Left lobe of liver (tissue), 2 donors: ENCODE measurements at places on chromosomes 11 and 22. TPM values are rescaled to one million over a fixed set of nuclear protein-coding genes. Genes with fewer than 3 reads are reported as not detected.
A peak's percentile ranks its signal among the peaks of the same experiment; 100 is the strongest.

The TIMP3 gene
- 26.7 TPM for total RNA-seq

The MTNR1B gene
- total RNA-seq = not detected

The OR8D4 gene
- total RNA-seq = not detected

The CNTF gene
- 0.50 TPM for total RNA-seq

- DNase-seq = no peak
Observed at GRCh38 chr11:125343718-125344131, 152.3 kb downstream of the FEZ1 start.

- DNase-seq = peak; percentile 78
Observed at GRCh38 chr11:6443269-6444003, 2.6 kb upstream of the HPX start.

DNA sequence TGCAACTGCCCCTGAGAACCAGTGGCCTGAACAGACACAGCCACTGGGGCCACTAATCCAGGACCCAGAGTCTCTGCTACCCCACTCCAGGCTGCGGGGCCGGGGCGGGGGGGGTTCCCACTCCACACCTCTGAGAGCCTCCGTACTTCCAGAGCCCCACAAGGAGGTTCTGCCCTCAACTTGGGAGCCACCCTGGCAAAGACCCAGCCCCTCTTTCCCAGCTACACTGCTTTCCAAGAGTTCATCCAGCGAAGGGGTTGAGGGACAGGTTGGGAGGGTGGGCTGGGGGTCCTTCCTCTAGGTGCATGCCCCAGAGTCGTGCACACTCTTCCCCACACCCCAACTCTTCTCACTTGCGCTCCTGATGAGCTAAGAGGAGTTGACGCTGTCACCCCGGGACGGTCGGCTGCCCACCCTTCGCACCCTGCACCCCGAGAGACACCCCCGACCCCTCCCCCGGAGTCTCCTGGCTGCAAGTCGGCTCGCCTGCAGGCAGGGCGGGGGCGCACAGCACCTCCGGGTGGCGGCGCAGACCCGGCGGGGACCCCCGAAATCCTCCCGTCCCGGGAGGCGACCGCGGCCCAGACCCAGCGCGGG, 531 bp downstream of the RAB3IL1 start:
- DNase-seq = peak; percentile 47

- DNase-seq = no peak
Observed at GRCh38 chr11:76621466-76621865, 49.1 kb downstream of the LRRC32 start.

DNA sequence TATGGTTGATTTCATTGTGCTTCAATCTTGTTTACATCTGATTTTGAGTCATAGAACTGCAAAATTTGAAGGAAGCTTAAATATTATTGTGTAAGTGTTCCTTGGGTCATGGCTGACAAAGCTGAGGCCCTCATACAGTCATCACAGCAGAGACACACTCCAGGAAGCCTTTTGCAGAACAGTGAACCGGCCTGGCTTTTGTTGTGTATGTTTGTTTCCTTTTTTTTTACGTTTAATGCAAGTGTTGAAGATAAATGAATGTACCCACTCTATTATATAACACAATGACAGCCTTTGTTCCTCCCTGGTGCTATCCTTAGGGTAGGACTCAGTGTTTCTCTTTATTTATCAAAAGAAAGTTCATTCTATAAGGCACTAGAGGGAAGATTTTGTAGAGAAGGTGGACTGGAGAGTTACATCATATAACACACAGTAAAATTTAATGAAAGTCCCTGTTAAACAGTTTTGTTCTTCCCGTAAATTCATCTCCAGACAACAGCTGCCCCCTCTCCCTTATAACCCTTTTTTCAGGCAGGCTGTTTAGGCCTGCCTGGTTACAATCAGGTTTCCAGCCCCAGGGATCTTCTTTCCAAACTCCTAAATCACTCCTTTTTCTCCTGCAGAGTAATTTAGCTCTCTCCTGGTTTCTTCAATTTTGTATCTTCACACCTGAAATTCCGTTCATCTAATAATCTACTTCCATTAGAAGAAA, 34.3 kb upstream of the CSTF3 start:
- no peak for DNase-seq
